Esophagus mucosa (tissue), 1 donor: ENCODE measurements at places on chromosomes 2 and 18. TPM values are rescaled to one million over a fixed set of nuclear protein-coding genes. Genes with fewer than 3 reads are reported as not detected.
A peak's percentile ranks its signal among the peaks of the same experiment; 100 is the strongest.

DNA sequence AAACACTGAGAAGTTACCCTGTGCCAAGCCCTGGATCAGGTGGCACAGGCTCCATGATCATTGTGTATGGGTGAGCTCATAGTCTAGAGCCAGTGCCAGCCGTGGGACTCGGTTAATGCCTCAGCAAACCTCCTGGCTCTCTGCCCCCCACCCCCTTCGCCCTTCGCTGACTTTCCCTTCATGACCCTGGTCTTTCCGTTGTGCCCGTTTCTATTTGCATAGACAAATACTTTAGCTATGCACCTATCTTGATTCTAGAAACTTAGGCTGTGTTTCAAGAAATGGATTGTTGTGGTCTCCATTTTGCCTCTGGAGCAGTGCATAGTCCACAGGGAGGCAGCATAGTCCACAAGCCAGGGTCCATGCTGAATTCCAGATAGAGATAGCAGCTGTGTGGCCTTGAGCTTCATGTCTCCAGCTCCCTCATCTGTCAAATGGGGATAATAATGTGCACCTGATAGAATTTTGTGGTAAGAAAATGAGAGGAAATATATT is 44.8 kb upstream of the KDM3A start:
- ATAC-seq: peak; percentile 83

- ATAC-seq: no peak
Observed at GRCh38 chr2:184646593-184646992, 48.3 kb downstream of the ZNF804A start.

The C2orf78 gene
- total RNA-seq: not detected

The UGT1A8 gene
- total RNA-seq: 0.16 TPM

- no peak for ATAC-seq
Observed at GRCh38 chr2:223324402-223324801, 272.4 kb downstream of the KCNE4 start.

DNA sequence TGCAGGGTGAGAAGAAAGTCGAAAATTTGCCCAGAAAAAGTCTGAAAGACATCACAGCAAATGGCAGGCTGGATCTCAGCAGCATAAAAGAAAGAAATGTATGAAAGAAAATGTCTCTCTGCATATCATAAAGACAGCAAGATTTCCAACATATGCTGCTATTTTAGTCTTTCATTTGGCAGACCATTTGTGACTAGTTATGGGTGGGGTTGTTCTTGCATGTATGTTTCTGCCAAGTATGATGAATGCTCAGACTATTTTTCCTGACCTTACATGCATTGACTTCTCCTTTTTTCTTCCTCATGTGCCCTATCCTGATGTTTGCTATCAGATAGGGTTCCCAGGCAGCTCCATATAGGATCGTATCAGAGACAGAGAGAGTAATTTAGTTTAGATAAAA is 58.5 kb upstream of the PARD3B start:
- ATAC-seq: peak; percentile 76

The ABCG8 gene
- not detected for total RNA-seq
